H1 (cell line): ENCODE measurements at places on chromosomes 7 and 10.

DNA sequence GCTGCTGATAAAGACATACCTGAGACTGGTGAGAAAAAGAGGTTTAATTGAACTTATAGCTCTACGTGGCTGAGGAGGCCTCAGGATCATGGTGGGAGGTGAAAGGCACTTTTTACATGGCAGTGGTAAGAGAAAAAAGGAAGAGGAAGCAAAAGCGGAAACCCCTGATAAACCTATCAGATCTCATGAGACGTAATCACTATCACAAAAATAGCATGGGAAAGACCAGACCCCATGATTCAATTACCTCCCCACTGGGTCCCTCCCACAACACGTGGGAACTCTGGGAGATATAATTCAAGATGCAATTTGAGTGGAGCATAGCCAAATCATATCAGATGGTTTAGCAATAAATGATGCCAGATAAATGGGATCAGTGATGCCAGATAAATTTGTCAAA lies 892.0 kb upstream of the CELF2 start:
- DNase-seq = no peak

DNA sequence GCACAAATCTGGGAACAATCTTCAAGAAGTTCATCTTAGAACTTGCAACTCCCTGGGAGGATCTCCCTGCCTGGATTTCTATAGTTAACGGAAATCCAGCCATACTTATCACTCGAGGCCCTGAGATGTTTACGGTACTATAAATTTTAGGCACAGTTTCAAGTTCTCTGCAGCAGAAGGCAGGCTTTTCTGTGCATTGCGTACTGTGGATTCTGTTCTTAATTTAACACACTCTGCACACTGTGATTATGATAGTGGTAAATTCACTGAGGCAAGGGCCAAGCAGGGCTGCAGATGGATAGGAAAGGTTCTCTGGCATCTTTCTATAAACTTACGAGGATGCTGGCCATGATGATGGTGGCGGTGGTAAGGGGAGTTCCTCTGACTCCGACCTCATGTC lies 10.6 kb downstream of the INHBA start:
- DNase-seq = no peak

DNA sequence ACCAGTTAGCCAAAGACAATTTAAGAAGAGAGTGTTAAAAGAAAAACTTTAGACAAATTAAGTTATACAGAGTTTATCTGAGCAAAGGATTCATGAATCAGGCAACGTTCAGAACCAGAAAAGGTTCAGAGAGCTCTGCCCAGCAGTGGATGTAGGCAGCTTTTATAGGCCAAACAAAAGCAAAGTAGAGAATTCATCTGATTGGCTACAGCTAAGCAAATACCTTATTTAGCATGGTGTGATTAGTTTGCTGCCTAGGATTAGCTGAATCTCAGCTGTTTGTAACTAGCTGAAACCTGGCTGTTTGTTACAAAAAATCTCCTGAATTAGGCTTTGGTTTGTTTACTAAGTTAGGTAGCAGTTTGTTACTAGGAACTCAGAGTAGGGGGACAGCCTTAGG lies 66.0 kb downstream of the SLC25A40 start:
- DNase-seq = no peak

- no peak for DNase-seq
These were observed 119.4 kb upstream of the INHBA start for GRCh38 chr7:41822259-41822817.

DNA sequence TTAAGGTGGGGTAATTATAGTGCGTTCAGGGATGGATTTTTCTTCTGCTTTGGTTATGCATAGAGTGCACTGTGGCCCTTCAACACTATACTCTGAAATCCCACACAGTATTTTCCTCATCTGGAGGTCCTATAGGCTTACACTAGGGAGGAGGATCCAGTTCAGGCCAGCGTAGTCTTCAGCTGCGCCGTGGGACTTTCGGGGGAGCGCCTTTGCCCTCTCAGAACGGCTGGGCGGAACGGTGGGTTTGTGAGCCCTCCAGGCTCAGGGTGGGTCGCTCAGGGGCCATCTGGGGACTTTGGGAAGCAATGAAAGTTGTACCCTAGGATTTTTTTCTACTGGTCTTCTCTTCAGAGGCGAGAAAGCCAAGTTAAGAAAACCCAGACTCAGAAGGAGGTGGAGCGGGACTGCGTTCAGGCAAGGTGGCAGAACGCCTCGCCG lies 652 bp upstream of the VPS26A start:
- DNase-seq = no peak

- DNase-seq = no peak
These were observed 300.5 kb downstream of the KLF6 start for GRCh38 chr10:3484306-3485056.
